GM23338 (cell line): ENCODE measurements at places on chromosomes 11 and 22. TPM values are rescaled to one million over a fixed set of nuclear protein-coding genes. Genes with fewer than 3 reads are reported as not detected.
A peak's percentile ranks its signal among the peaks of the same experiment; 100 is the strongest.

GRCh38 chr22:28466399-28466798 is 213.2 kb downstream of the TTC28 start:
- H3K27me3 ChIP-seq = no peaks in the 10 kb centered on the region
- H3K4me1 ChIP-seq = no peaks in the 10 kb centered on the region
- no peak overlapping the region for H3K27ac ChIP-seq
- no peak for DNase-seq
- H3K4me3 ChIP-seq = no peak overlapping the region

UBTFL1 gene
- total RNA-seq = not detected in 2 replicates

ADM2 gene
- total RNA-seq = 7.1 and 12.8 TPM in 2 replicates

RTN4RL2 gene
- 15.9 and 16.1 TPM in 2 replicates for total RNA-seq

- H3K4me1 ChIP-seq = peaks cover 18% of the 10 kb centered on the region
- no peak overlapping the region for H3K4me3 ChIP-seq
- H3K27me3 ChIP-seq = no peaks in the 10 kb centered on the region
- DNase-seq = no peak
Measured at GRCh38 chr11:123567466-123567865, 87.0 kb downstream of the SCN3B start.

GRCh38 chr11:46679241-46680163 is 20.9 kb downstream of the ARHGAP1 start:
- H3K36me3 ChIP-seq = no peaks in the 10 kb centered on the region
- no peak overlapping the region for H3K27ac ChIP-seq
- no peaks in the 10 kb centered on the region for H3K27me3 ChIP-seq
- DNase-seq = no peak

DNA sequence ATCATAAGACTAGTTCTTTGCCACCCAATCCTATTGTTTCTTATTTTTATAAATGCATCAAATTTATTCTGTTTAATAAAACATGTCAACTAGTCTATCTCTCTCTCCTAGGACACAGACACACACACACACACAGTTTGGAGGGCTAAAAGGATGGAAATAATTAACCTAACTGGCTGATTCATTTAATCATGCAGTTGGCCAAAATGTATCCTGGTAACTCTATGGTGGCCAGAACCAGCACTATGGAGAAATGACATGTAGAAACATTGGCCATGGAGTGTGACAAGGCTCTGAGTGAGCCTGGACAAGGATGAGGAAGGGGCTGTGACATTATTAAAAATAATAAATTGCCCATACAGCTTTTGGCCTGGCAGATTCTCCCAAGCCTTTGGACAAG is 64.1 kb downstream of the CLPB start:
- H3K4me3 ChIP-seq = no peak overlapping the region
- no peak overlapping the region for H3K27ac ChIP-seq
- 0 out of 2 replicates have a peak, but pooled peaks cover 4% of the 10 kb centered on the region for H3K36me3 ChIP-seq

- no peak overlapping the region for H3K4me3 ChIP-seq
- DNase-seq = no peak
- H3K27ac ChIP-seq = no peak overlapping the region
- H3K36me3 ChIP-seq = no peaks in the 10 kb centered on the region
Measured at GRCh38 chr11:31529701-31530100, 20.1 kb downstream of the ELP4 start.

TP53AIP1 gene
- total RNA-seq = 0.07 TPM in 1 of 2 replicates, not detected in the other

GRCh38 chr11:67289226-67289650 is at the start of gene ANKRD13D:
Gene ANKRD13D, plus strand, starts transcription at chr11:67289303. Its CDS starts 158 bp downstream, at chr11:67289461.
- H3K4me1 ChIP-seq = peaks cover 10% of the 10 kb centered on the region
- no peak for DNase-seq
- no peaks in the 10 kb centered on the region for H3K36me3 ChIP-seq
- H3K27ac ChIP-seq = peak within 1 kb of the TSS; percentile 96

DNA sequence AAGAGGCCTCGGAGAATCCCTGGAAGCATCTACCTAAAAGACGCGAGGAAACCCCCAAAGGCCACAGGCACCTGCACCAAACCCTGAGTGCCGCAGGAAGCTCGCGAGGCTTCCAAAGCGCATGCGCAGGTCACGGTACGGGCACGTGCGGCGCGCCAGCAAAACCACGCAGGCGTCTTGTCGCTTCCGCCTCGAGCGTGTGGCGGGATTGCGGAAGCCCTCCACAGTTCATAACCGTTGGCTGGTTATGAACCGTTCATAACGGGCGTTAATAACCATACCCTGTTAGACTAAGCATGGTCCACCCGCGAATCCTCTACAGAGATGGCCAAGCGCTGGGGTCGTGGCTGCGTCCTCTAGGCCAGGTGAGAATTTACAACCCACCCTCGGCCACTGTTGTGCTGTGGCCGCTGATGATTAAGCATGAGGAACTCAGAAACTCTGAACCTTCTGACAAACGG is 46.4 kb downstream of the MORC2 start:
- no peaks in the 10 kb centered on the region for H3K4me1 ChIP-seq
- H3K4me3 ChIP-seq = no peak overlapping the region
- DNase-seq = peak; percentile 43

OR2D2 gene
- 0.24 and 1.3 TPM in 2 replicates for total RNA-seq

DNA sequence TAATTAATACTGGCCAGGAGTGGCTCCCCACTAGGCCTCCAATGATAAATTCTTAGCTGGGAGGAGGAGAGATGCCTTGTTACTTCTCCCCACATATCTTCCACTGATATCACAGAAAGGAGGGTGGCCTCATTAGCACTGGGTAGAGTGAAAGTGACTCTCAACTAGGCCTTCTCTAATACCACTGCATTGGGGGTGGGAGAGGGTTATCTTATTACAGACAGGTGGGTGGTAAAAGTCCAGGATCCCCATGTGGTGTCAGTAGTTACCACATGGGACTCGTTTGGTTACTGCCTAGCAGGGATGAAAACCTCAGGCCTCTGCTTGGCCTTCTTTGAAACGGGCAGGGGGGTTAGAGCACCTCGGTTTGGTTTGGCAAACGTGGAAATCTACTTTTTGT is 167.3 kb downstream of the UVRAG start:
- peak; percentile 10 for DNase-seq
- no peaks in the 10 kb centered on the region for H3K36me3 ChIP-seq
- H3K27me3 ChIP-seq = no peaks in the 10 kb centered on the region
- H3K4me1 ChIP-seq = no peaks in the 10 kb centered on the region; the same call in 1 of the 2 replicates
